GM03348 (cell line): ENCODE measurements at places on chromosomes 11 and 22.
A peak's percentile ranks its signal among the peaks of the same experiment; 100 is the strongest.

GRCh38 chr11:6566704-6567370 is 36.6 kb downstream of the RRP8 start:
- no peak for DNase-seq

DNA sequence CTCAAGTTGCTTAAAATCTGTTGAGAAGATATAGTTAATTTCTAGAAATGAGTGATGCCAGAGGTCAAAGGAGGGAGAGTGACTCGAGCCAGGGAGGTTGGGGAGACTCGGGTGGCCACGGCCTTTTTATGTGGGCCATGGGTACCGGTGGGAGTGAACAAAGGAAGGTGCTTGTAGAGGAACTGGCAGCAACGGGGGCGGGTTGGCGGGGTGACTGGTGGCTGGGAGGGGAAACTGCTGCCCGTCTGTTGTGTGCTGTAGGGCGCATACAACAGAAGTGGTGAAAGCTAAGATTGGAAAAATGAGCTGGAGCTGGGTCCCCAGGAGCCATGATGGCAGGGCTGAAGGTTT is 5.4 kb downstream of the DAGLA start:
- no peak for DNase-seq

- DNase-seq, result no peak
Measured at GRCh38 chr11:63622323-63622722, 8.1 kb upstream of the PLAAT3 start.

- no peak for DNase-seq
Measured at GRCh38 chr11:33394431-33395109, 137.4 kb downstream of the HIPK3 start.

DNA sequence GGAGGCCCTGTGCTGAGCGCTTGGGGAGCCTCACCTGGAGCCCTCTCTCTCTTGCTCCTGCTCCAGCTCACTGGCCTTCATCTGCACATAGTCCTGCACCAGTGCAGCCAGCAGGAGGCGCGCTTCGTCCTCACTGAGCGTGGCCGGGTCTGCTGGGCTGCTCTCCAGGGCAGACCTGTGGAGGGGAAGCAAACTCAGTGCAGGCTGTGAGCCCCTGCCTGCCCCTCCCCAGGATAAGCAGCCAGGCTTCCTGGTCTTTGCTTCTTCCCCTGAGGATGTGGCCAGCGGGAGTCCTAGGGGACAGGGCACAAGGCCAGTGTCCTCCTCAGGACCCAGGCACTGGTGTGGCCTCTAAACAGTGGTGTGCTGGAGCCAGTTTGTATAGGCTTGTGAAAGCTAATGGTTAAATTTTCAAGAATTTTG is 2.2 kb downstream of the CALCA start:
- peak; percentile 22 for DNase-seq

DNA sequence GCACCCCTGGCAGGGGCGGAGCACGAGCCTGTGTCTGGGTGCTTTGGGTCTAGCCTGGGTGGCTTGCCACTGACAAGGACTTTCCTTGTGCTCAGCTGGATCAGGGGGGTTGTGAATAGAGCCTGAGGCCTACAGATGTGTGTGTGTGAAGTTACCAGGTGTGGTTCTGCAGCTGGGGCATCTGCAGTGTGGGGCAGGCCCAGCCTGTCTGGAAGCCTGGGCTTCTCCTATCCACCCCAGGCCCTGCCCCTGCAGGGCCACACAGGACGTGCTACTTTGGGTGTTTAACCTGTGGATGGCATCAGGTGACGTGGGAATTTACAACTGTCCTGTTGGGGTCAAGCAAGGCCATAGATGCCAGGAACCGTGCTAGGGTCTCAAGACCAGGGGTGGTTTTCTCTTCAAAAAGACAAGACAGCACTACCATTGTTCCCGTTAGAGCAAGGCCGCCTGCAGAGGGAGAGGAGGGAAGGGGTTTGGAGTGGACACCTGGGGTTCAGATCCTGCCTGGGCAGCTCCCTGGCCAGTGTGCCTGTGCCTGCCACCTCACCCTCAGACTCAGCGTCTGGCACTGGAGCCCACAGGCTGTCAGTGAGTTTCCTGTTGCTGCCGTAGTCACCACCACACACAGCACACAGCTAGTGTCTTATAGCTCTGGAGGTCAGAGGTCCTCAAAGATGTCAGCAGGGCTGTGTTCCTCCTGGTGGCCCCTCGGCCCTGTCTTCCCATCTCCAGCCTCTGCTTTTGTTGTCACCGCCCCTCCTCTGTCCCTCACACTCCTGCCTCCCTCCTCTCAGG is 31.6 kb downstream of the CTTN start:
- no peak for DNase-seq

DNA sequence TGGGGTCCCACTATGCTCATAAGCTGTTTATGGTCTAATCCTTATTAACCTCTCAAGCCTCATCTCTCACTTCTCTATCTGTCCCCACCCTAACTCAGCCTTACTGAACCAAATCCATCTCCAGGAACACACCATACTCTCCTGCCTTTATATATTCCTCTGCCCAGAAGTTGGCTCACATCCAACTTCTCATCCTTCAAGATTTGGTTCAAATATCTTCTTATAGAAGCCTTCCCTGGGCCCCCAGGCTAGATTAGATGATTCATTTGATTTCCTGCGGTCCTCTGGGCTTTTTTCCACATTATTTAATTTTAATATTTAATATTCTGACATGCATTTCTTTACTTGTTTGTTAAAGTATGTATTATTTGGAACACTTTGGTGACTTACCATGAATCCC is 23.2 kb downstream of the MEI1 start:
- no peak for DNase-seq

- no peak for DNase-seq
Measured at GRCh38 chr11:62413060-62413696, 5.7 kb upstream of the SCGB1A1 start.

DNA sequence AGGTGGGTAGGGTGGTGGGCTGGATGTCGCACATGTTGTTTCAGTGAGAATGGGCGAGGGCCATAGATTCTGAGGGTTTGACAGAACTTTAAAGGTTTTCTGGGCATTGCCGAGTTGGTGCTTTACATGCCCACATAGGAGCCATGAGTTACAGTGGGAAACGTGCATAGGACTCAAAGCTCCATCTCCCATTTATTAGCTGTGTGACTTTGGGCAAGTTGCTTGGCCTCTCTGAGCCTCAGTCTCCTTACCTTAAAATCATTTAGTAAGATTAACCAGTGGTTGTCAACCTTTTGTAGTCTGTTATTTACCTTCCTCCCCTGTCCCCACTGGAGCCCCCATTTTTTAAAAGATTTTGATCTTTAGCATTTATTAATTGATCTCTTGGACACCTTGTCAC is 67.4 kb downstream of the SYT13 start:
- no peak for DNase-seq

DNA sequence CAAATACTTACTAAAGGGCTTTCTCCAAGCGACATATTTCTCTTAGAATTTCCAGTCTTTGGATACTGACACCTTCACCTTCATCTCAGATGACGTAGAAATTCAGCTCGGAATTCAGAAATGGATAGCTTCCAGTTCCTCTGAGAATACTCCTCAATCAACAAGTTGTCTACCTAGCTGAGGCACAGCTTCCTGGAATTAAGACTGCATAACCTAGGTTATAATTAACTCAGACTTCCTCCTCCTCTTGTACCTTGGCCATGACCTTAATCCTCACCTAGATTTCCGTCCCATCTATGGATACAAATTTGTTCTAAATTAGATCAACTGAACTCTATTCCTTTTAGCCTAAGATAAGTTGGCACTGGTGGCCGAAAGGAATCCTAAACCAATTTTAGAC is 17.4 kb downstream of the ATP5MG start:
- DNase-seq, result no peak

- no peak for DNase-seq
Measured at GRCh38 chr11:133677387-133677786, 145.1 kb upstream of the OPCML start.

DNA sequence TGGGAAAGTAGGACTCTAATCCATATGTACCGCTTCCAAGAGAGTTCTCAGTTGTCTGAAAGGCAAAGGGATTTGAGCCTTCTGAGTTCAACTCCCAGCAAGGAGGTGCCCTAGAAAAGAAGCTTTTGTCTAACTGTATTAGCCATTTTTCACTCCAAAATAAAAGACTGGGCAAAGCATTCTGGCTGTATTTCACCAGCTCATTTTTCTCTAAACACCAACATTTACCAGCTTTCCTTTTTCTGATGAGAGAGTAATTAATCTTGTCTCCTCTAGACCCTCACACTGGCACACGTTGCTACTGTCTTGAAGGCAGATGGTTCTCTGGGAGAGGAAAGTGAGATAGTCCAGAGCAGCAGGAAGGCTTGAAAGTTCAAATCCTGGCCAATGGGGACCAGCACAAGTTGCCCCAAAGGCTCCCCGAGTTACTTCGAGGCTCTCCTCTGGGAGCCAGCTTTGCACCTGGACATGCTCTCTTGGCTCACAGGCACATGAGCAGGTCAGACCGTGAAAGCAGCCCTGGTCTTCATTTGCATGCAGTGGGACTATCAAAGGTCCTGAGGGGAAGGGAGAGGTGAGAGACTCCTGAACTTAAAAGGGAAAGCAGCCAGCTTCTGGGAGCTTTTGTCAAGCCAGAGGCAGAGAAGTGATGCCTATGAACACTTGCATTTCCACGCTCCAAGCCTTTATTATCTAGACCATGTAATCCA is 100.0 kb downstream of the NTM start:
- no peak for DNase-seq

DNA sequence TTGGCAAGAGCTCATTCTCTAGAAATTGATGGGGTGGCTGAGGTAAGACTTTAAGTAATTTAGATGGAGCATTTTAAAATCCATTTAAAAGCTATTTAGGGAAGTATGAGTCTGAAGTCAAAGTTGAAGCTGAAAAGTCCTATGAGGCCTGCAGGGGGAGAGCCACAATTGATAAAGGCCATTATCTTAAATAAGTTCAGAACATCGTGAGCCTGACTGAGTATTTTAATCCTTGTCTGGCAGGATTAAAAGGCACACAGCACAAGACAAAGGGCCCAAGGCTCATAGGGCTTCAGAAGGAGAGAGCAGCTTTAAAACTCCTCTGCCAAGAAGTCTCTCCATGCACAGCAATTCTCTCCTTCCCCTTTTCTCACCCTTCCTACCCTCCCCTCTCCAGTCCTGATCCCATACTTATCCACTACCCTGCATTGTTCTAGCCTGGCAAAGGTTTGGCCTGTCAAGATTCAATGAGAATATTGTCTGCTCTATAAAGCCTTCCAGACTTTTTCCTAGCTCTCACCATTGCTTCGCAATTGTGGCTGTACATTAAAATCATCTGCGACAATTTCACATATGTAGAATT is 1312.9 kb downstream of the FAM181B start:
- no peak for DNase-seq

GRCh38 chr11:119764108-119764868 is 35.3 kb upstream of the NECTIN1 start:
- peak; percentile 86 for DNase-seq

DNA sequence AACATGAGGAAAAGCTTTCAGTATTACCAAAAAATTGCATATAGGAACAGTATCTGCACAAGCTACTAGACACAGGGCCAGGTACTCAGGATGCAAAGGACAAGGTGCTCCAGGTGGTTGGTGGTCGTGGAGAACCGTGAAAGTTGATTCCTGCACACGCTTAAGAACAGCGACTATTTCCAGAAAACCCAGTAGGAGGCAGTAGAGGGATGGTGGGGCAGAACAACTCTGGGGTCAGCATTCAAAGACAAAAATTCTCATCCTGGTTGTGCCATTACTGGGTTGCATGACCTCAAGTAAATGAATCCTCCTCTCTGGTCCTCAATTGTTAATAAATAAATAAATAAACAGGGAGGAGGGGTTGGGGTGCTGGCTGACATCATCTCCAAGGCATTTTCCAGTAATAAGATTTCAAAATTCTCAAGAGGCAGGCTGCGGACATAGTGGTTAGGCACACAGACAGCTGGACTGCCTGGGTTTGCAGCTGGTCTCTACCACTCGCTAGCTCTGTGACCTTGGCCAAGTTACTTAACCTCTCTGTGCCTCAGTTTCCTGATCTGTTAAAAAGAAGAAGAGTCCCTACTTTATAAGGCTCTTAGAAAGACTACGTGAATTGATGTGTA is 89.6 kb downstream of the ISX start:
- no peak for DNase-seq

DNA sequence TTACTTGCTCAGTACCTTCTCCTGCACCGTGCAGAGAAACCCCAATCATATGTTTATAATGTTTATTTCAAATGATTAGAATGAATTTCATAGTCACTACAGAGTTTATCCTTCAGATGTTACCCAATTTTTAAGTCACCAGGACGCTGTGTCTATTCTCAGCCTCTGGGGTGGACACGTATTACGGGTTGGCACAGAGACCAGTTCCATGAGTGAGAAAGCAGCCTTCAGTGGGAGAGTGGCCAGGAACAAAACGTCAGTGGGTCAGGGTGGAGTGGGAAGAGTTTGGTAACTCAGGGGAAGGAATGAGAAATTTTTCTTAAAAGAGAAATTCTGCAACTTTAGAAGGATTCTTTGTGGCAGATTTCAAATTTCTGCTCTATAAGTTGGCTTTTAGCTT is 77.1 kb upstream of the MTMR2 start:
- DNase-seq, result peak; percentile 78

DNA sequence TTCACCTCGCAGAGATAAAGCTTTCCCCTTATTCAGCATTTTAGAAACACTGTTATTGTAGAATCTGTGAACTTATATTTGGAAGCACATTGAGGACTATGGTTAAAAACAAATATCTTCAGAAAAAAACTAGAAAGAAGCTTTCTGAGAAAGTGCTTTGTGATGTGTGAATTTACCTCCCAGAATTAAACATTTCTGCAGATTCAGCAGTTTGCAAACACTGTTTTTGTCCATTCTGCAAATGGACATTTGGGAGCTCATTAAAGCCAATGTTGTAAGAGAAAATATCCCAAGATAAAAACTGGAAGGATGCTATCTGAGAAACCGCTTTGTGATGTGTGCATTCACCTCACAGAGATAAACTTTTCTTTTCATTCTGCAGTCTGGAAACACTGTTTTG is 272.7 kb downstream of the OR4A5 start:
- DNase-seq, result no peak

DNA sequence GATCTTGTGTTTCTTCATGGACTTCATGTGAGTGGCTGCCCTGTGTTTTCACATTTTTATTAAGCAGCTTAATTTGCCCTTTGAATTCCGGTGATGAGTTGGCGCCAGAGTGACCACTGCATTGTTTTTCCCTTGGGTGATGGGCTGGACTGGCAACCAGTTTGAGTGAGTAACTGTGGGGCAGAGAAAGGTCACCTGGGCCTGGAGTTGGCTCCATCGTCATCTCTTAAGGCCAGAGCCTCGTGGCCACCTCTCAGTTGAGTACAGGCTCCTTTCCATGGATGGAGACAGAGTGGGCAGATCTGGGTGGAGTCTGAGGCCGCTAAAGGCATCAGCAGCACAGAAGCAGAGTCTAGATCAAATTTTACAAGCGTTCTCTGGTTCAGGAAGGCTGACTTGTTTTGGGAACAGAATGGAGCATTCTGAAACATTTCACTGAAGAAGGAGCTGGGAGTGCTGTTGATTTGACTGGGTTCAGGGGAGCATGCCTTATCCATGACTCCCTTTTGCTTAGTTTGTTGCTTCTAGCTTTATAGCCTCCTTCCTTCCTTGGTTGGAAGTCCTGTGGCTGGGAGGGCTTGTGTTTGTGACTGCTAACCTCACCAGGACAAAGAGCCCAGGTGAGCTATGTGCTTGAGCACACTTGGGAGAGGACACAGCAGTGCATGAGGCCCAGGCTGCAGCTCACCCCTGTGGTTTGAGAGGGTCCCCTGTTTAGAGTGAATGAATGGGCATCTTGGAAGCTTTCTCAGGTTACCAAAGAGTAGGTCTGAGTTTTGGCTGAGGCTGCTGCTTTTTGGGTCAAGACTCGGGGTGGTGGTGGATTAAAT is 7.8 kb downstream of the BCR start:
- DNase-seq, result no peak

GRCh38 chr11:76008474-76008873 is 193.5 kb downstream of the UVRAG start:
- DNase-seq, result peak; percentile 35
